ENCODE measurements at places on chromosomes 2 and 18.

GRCh38 chr2:45180033-45180746 is 170.9 kb upstream of the SIX2 start:
- DNase-seq: no peak

- no peak for DNase-seq
Measured at GRCh38 chr2:139645617-139646016, 865.4 kb upstream of the NXPH2 start.

GRCh38 chr2:223914324-223914723 is 30.8 kb downstream of the WDFY1 start:
- no peak for DNase-seq

DNA sequence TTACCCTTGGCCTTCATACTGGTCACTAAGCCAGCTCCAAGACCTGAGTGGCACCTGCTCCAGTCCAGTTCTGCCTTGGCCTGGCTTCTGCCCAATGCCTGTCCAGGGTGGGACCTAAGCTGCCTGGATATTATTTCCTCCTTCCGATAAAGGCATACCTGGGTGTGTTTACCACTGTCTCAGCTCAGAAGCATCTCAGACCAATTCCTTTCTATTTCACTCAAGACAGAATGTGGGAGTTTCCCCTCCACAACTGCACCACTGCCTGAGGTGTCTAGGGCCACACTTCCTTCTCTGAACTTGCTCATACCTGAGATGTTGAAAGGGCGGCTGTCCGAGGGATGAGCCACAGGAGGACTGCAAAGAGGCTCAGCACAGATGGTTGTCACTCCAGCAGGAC is 18.4 kb upstream of the CAB39 start:
- DNase-seq: no peak

GRCh38 chr2:64101141-64101591 is 43.1 kb downstream of the PELI1 start:
- DNase-seq: no peak

DNA sequence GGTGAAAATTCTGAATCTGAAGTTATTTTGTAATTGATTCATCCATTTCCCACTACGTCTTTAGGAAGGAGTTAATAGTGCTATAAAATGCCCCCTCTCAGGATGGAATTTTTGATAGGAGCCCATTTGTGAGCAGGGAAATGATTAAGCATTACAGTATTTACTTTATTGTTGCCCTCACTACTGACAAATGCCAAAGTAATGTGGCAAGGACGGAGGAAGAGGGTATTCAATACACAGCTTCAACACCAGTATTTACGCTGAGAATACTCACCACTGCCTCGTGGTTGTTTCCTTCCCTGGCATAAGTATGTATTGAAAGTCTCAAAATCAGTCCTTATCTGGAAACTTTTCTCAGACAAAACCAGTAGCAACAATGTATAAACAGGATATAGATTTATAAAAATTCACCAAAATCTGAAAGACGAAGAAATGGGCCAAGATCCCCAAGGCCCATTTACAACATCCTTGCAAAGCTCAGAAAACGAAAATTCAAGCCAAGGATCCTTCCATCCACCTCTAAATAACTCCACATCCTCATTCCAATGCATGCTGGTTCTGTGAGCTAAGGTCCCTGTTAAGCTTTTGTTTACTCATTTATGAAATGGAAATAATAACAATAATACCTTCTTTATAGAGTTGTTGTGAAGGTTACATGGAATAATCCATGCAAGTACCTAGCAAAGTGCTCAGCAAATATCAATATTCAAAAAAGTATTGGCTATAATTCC is 29.3 kb downstream of the FEZ2 start:
- no peak for DNase-seq

DNA sequence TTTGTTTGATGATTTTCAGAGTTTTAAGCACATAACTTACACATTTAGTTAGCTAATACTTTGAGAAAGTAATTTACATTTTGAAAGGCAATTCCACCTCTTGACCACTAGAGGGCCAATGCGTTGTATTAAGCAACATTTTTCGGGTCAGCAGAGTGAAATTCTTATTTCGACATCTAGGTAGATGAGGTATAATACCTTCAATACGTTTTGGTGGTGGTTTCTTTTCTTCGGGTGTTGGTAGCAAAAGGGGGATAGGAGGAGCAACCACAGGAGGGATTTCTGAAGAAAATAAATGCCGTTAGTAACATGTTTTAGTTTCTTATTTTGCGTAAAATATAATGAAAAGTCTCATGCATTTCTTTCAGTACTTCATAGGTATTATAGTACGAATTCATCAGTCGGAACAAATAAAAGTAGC is 106.3 kb downstream of the TTN start:
- DNase-seq: no peak

DNA sequence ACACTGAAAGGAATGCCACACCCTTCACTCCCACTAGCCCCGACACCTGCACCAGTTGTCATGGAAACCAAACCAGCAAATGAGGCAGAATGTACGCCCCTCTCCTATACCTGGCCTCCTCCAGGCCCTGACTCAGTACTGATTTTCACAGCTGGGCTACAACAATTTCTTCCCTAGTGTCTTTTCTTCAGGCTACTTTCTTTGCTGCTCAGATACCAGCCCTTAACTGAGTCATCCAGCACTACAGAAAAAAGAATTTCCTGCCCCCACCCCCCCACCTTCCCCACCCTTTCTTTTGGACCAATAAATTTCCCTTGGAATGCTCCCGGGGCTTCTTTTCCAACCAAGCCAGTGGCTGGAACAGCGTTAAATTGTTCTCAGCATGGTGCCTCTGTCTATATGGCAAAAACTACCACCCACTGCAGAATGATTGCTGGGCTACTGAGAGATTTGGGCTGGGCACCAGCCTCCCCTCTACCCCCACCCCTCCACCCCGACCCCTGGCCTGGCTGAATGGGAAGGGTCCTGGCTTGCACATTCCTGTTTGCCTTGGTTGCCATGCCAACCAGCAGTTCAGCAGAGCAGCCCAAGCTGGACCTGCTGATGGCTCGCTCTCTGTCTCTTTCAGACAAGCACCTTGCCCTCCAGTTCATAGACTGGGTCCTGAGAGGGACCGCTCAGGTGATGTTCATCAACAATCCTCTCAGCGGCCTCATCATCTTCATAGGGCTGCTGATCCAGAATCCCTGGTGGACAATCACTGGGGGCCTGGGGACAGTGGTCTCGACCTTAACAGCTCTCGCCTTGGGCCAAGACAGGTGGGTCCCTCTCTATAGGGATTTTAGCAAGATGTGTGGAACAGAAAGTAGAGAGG is 11.3 kb downstream of the SLC14A2 start:
- DNase-seq: no peak

GRCh38 chr18:48876590-48876989 is 74.2 kb downstream of the SMAD7 start:
- no peak for DNase-seq
